ENCODE measurements at places on chromosomes 13 and 19.

- DNase-seq, result no peak
These were observed 393.0 kb downstream of the FOXO1 start for GRCh38 chr13:40273253-40274025.

GRCh38 chr19:48512504-48513288, 1.1 kb upstream of the LMTK3 start:
- no peak for DNase-seq

- no peak for DNase-seq
These were observed 62.3 kb downstream of the CHST8 start for GRCh38 chr19:33683881-33684537.

GRCh38 chr13:80360453-80360800, 19.5 kb upstream of the SPRY2 start:
- no peak for DNase-seq

GRCh38 chr13:33057019-33057780, 41.0 kb downstream of the KL start:
- DNase-seq, result no peak

DNA sequence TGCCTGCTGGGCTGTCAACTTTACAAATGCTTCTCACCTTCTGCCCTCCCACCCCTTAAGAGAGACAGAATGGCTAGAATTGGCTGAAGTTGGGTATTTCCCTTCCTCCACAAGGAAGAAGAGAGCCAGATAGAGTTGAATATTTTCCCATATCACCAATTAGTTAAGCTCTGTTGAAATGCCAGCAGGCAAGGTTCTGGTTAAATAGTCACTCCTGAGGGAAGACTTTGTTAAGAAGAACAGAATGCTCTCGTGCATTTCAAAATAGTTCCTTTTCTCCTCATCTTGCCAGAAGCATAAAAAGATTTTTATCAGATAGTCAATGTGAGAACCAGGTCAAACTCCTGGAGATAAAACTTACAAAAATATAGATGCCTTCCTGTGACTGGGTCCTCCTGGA, 2857.0 kb upstream of the PCDH20 start:
- DNase-seq, result no peak

GRCh38 chr13:114112231-114112825, 20.1 kb downstream of the RASA3 start:
- no peak for DNase-seq

- DNase-seq, result no peak
These were observed 2.3 kb downstream of the FUT2 start for GRCh38 chr19:48698046-48698445.

- no peak for DNase-seq
These were observed 101.9 kb upstream of the AKAP11 start for GRCh38 chr13:42170029-42170428.

DNA sequence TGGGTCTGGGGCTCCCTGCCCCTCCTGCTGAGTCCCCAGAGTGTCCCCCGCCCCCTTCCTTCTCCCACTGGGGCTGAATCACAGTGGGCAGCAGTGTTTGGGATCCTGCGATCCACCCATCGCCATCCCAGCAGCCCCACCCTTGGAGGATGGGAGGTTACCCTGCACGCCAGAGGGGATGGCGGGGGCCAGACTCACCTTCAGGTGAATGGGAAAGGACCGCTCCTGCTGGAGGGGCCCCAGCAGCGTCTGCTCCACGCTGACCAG, 569 bp downstream of the DLEU7 start:
- no peak for DNase-seq

DNA sequence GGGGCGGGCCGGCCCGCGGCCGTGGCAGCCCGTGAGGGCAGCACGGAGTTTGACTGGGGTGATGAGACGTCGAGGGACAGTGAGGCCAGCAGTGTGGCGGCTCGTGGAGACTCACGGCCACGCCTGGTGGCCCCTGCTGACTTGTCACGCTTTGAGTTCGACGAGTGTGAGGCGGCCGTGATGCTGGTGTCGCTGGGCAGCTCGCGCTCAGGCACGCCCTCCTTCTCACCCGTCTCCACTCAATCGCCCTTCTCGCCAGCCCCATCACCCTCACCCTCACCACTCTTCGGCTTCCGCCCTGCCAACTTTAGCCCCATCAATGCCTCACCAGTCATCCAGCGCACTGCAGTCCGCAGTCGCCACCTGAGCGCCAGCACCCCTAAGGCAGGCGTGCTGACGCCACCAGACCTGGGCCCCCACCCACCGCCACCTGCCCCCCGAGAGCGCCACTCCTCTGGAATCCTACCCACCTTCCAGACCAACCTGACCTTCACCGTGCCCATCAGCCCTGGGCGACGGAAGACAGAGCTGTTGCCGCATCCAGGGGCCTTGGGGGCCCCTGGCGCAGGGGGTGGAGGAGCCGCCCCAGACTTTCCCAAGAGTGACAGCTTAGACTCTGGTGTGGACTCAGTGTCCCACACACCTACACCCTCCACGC, 4.5 kb downstream of the CIC start:
- DNase-seq, result no peak

- DNase-seq, result no peak
These were observed 12.8 kb downstream of the IQCN start for GRCh38 chr19:18261474-18261873.

GRCh38 chr13:21071924-21072323, 10.5 kb upstream of the LATS2 start:
- no peak for DNase-seq

GRCh38 chr13:111049791-111050538, 65.1 kb upstream of the ARHGEF7 start:
- DNase-seq, result no peak

GRCh38 chr13:26978081-26978860, 193.3 kb downstream of the USP12 start:
- no peak for DNase-seq

GRCh38 chr13:78607409-78608251, 4.3 kb upstream of the POU4F1 start:
- DNase-seq, result no peak

- DNase-seq, result no peak
These were observed 105.4 kb downstream of the URI1 start for GRCh38 chr19:30047432-30047831.

- no peak for DNase-seq
These were observed 9.4 kb downstream of the OPA3 start for GRCh38 chr19:45575216-45575615.

DNA sequence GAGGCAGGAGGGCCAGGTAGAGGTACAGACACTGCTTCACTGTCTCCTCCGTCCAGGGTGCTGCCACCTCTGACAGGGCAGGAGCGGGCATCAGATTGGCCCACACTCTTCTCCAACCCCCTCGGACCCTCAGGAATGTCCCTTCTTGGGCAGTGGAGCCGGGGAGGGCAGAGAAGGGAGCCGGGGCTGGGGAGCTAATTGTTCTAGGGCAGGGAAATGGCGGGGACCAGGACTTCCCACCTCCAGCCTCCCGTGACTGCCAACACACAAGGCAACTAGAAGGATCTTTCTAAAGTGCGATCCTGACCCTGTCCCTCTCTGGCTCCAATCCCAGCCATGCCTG, 10.1 kb upstream of the RSPH6A start:
- no peak for DNase-seq

DNA sequence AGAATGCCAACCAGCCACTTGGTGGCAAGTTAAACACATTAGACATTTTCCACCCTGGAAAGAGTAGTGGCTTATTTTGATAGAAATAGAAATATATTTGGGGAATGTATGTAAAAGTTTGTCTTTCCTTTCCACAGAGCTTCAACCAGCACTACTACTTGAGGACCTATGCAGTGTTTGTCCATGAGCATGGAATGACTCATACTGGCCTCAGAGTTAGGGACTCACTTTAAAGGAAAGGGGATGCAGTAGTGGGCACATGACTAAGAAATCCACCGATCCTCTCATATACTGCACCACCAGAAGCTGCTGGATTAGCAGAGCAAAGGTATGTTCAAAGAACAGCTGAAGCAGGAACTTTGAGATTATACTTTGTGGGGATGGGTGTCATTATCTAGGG, 62.6 kb downstream of the LACC1 start:
- DNase-seq, result no peak

DNA sequence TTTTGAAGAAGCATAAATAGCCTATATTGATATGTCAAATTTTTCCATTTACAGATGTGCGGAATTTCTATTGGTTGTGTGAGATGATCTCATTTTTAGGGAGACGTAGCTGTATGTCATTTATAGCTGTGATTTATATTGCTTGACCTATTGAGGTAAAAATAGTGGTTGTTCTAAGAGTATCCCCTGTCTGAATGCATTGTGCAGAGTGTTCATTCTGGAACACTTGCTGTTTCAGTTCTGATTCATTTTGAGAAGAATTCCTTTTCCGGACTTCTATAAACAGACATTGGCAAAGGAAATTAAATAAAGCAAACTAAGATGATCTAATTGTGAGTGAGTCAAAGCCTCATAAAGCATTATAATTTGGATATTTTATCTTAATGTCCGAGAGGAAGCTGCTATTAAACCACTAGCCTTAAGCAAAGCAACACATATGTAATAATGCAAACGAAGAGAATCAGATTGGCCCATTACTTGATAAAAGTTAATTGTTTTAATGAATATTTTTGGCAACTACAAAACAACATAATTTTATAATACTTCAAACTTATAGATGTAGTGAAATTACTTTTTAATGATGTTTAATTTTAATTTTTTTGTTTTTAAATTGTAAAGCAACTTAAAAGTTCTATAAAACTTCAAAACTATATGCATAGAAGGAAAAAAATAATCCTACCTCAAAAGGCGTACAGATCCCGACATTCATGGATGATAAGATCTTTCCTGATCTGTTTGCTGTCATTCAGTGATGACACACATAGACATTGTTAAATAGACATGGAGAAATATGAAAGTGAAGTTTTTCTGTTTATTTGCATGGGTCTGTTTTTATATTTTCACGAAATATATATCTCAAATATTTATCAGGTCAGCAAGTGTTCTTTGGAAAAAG, 942.6 kb upstream of the SLC10A2 start:
- DNase-seq, result no peak

DNA sequence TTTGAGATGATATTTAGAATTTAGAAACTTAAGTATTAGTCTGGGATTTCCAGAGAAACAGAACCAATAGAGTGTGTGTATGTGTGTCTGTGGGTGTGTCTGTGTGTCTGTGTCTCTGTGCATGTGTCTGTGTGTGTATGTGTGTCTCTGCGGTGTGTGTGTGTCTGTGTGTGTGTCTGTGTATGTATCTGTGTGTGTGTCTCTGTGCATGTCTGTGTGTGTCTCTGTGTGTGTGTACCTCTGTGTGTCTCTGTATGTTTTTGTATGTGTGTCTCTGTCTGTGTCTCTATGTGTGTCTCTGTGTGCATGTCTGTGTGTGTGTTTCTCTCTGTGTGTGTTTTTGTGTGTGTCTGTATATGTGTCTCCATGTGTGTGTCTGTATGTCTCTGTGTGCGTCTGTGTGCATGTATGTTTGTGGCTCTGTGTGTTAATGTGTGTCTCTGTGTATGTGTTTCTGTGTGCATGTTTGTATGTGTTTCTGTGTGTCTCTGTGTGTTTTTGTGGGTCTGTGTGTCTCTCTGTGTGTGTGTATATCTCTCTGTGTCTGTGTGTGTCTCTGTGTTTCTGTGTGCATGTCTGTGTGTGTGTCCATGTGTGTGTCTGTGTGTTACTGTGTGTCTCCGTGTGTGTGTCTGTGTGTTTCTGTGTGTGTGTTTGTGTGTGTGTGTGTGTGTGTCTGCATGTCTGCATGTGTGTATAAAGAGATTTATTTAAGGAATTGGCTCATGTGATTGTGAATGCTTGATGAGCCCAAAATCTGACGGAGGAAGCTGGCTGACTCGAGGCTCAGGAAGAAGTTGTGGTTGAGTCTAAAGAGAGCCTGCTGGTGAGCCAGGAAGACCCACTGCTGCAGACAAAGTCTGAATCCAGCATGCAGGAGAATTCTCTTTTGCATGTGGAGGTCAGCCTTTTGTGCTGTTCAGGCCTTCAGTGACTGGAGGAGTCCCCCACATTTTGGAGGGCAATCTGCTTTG, 22.2 kb downstream of the GPR42 start:
- DNase-seq, result no peak

DNA sequence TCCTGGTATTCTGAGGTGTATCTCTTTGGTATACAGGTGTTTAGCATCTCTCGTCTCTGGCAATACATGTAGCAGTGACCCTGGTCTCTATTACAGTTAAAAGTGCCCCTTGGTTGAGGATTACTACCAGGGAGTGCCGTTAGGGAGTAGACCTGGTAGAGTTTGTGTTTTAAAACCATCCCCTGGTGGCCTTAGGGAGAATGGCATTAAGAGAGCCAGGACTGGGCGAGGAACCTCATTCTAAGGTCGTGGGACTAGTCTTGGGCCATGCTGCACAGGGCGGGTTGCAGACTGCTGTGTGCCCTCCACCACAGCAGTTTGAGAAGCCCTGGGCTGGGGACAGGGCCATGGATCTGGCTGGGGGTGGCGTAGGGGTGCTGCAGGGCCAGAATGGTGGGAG, 35.0 kb downstream of the B3GLCT start:
- DNase-seq, result no peak

GRCh38 chr13:27574661-27575060, 45.7 kb downstream of the LNX2 start:
- DNase-seq, result no peak

GRCh38 chr13:97339019-97339987, 94.7 kb upstream of the RAP2A start:
- no peak for DNase-seq

DNA sequence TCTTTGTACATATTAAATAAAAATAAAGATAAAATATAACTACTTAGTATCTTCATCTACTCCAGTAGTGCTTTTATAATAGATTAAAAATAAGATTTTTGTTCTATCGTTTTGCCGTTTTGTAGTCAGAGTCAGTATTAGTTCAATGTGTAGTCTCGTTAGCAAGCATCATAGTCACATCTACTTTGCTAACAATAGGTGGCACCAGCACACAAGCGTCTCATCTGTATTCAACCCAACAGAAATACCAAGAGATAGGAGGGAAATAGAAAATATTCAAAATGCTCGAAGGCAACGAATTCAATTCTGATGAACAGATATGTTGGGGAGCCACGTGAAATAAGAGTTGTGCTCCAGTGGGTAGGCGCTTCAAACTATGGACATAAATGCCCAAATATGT, 21.4 kb upstream of the MICU2 start:
- no peak for DNase-seq

DNA sequence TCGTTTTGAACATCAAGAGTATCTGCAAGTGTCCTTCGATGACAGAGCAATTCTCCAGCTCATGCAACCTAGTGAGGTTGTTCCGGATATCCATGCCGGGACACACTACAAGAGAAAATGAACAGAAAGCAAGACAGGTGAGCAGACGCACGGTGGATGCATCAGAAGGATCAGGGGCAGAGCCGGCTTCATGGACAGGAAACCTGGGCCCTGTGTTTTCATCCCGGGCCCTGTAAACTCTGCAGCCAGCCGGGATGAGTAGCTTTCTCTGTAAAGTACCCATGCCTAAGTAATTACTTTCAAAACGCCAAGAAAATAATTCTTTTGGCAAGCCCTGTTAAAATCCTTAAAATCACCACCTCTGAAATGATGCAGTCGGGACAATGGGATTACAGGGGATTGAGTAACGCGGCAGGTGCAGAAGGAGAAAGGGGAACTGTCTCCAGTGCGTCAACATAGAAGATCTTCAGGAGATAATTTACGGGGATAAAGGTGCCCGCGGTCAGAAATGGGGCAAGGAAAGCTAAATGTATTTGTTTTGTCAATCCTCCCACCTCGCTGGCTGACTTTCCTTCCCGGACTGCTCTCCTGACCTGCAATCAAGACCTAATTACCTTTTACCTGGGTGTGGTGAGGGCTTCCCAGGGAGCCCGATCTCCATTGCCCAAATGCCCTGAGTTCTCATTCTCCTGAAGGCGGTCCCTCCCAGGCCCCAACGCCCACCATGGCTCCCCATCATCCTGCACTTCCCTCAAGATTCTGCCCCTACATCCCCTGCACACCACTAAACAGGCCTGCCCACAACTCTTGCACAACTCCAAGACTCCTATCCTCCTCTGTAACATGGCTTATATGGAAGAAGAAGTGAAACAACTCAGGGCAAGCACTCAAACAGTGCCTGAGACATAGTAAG, 26.2 kb downstream of the INSR start:
- no peak for DNase-seq
